CD8-positive, alpha-beta memory T cell (primary cell): ENCODE measurements at places on chromosomes 2 and 18. TPM values are rescaled to one million over a fixed set of nuclear protein-coding genes. Genes with fewer than 3 reads are reported as not detected.

The B3GNT7 gene
- 0.13 TPM for total RNA-seq

DNA sequence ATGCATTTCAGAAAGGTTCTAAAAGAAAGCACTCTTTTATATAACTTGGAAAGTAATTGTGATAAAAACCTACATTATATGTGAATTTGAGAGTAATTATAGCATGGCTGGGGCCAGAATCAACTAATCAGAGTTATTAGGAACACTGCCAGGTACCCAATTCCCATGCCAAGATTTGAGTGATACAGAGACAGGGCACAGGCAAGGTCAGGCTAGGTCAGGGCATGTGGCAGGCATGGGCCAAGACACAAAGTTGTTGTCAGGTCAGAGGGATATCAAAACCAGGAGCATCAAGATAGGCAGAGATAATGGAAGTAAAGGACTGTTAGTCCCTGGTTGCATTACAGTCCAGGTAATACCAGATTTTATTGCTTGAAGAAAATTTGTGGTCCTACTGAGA is 87.4 kb downstream of the MYO3B start:
- DNase-seq = no peak

GRCh38 chr18:59951591-59951990 is 51.8 kb downstream of the PMAIP1 start:
- DNase-seq = no peak

GRCh38 chr18:75408554-75409506 is 18.7 kb downstream of the SMIM21 start:
- DNase-seq = no peak

DNA sequence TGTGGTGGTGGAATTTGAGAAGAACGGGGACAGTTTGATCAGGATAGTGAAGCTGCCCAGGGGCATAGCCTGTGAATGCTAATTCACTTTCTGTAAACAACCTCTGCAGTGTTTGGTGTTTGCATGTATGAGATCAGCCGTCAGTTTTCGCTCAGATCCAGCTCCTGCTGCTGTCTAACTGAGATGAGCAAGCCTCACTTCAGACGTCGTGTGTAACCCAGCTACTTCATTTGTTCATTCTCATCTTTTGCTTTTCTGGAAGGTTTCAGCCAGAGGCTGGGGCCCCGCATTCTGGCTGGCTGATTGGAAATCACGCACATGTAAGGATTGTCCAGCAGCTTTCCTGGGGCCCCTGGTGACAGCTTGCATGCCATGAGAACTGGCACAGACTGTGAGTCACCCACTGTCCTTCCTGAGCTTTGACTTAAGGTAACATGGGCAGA is 48.9 kb downstream of the LDLRAD4 start:
- no peak for DNase-seq

The DNAH7 gene
- total RNA-seq = not detected

GRCh38 chr2:54666634-54667265 is 56.7 kb upstream of the EML6 start:
- no peak for DNase-seq

DNA sequence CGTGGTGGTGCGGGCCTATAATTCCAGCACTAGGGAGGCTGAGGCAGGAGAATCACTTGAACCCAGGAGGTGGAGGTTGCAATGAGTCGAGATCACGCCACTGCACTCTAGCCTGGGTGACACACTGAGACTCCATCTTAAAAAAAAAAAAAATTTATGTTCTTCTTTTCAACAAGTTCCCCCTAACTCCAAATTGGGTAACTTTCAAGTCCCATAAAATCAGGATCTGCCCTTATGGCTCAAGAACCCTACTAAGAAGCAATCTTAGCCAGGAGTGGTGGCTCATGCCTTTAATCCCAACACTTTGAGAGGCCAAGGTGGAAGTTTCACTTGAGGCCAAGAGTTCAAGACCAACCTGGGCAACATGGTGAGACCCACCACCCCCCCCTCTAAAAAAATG is 30.3 kb upstream of the TLK1 start:
- no peak for DNase-seq

DNA sequence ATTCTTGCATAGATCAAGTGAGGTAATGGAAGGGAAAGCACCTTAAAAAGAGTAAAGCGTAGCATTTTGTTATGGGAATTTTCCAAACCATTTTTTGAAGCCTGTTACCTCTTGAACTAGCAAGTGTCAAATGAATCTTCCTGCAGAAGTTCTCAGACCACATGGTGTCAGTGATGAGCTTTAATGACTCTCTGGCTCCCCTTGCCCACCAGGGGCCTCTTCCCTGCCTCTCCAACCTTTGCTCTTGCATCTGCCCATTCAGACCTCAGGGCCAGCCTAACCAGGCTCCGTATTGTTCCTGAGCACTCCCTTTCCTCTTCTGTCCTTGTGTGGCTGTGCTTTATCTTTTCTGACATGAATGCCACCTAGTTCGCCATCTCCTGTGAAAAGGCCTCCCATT is 155.9 kb downstream of the DIS3L2 start:
- no peak for DNase-seq

- DNase-seq = no peak
Measured at GRCh38 chr2:26008851-26009566, 24.9 kb upstream of the RAB10 start.

- no peak for DNase-seq
Measured at GRCh38 chr18:53991202-53991601, 233.3 kb downstream of the MBD2 start.
